ENCODE measurements at places on chromosomes 16 and 17.

- DNase-seq: no peak
Observed at GRCh38 chr17:31573047-31573446, 181.6 kb downstream of the RAB11FIP4 start.

- no peak for DNase-seq
Observed at GRCh38 chr17:70089513-70090148, 14.6 kb downstream of the KCNJ16 start.

- DNase-seq: no peak
Observed at GRCh38 chr17:36755586-36755985, 154.2 kb downstream of the MRM1 start.

DNA sequence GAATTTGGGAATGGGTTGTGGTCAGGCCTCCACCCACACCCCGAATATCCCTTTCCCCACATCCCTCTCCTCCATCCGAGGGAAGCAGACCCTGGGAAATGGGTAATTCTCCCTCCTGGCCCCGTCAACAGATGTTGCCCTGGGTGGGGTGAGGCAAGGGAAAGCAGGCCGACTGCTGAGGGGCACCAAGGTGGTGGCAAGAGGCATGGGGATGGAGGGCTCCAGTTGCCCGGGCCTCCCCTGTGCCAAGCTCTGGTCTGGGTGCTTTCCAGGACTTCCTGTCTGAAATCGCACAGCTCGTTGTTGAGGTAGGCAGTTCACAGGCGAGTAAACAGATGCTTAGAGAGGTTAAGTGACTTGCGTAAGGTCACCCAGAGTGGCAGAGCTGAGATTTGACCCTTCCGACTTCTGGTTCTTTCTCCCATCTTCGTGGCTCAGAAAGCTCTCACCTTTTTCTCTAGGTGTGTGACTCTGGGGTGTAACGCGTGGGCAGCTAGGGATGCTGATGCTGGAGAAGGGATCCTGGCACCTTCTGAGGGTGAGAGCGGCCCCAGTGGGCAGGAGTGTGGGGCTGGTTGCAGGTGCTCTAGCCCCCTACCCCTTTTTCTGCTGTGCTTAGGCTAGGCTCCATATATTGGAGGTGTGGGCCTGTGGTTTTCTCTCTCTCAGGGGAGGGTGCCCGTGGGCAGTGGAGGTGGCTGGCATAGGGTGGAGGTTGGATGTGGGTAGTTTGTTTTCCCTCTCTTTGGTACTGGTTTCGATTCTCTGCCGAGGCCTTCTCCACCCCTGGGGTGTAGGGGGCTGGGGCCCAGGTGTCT is 17.2 kb downstream of the RARA start:
- no peak for DNase-seq

DNA sequence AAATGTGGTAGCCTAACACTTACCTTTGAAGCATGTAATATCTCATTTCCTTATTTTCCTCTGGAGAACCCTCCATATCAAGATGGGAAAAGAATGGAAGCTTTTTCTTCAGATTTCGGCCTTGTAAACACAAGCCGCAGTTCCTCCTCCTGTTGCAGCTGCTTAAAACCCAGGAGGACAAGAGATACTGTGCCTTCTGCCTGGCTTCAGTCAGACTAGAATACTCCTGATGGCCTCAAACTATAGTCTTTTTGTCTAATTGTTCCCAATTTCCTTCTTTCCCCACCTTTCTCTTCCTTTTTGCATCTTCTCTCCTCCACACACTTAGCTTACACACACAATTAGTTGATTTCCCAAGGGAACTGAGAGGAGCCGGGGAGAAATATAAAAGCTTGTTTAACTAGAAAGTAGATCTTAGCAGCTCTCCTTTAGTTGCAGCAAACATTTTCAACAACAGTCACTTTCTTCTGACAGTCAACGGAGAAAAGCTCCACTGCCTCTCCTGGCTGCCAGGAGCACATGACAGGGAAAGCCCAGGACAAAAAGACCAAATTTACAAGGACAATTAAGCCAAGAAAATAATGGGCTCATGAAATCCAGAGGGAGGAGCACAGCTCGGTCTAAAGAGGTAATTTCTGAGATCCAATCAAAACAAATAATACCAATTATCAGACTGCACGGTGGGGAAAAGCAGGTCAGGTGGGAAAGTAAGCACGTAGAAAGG is 76.4 kb upstream of the C17orf78 start:
- no peak for DNase-seq

- peak; percentile 78 for DNase-seq
Observed at GRCh38 chr17:1153795-1154546, 25.8 kb downstream of the ABR start.

DNA sequence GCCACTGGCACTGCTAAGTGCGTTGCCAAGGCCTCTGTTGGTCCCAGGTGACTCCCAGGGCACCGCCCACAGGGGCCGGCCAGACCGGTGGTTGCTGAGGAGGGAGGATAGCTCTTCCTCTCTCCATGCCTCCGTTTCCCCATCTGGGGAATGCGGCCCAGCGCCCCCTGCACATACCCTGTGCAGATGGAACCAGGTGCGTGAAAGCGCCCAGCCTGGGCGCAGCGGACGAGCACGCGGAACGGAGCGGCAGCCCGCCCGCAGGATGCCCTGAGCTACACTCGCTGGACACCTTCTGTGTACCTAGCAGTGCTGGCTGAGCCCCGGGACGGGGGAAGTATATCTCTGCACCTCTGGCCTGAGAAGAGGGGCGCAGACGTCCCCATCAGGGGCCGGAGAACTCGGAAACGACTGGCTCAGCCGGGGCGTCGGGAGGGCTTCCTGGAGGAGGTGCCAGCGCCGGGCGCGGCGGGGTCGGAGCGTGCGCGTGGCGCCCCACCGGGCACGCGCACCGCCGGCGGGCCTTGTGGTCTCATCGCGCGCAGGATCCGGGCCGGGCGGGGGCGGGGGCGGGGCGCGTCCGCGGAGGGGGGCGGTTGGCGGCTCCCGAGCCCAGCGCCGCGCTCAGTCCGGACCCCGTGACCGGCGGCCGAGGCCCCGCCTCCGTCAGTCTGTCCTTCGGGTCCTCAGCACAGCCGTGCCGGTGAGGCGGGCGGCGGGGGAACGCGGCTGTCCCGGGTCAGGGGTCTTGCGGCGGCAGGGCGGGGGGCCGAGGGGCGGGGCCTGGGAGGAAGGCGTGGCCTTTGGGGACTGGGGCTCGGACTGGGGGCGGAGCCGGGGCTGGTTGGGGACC is at the start of the genes CCDC78 and HAGHL:
CCDC78 (minus strand) TSS at position 6 of the 853 bp plus-strand sequence. CDS start 76 bp downstream, outside the sequence.
HAGHL (plus strand) TSS at position 669 of the 853 bp plus-strand sequence. CDS start 404 bp downstream, outside the sequence.
- no peak for DNase-seq

- DNase-seq: no peak
Observed at GRCh38 chr17:65261152-65261551, 124.0 kb downstream of the RGS9 start.

- DNase-seq: no peak
Observed at GRCh38 chr16:74450236-74450635, 29.0 kb upstream of the CLEC18B start.

DNA sequence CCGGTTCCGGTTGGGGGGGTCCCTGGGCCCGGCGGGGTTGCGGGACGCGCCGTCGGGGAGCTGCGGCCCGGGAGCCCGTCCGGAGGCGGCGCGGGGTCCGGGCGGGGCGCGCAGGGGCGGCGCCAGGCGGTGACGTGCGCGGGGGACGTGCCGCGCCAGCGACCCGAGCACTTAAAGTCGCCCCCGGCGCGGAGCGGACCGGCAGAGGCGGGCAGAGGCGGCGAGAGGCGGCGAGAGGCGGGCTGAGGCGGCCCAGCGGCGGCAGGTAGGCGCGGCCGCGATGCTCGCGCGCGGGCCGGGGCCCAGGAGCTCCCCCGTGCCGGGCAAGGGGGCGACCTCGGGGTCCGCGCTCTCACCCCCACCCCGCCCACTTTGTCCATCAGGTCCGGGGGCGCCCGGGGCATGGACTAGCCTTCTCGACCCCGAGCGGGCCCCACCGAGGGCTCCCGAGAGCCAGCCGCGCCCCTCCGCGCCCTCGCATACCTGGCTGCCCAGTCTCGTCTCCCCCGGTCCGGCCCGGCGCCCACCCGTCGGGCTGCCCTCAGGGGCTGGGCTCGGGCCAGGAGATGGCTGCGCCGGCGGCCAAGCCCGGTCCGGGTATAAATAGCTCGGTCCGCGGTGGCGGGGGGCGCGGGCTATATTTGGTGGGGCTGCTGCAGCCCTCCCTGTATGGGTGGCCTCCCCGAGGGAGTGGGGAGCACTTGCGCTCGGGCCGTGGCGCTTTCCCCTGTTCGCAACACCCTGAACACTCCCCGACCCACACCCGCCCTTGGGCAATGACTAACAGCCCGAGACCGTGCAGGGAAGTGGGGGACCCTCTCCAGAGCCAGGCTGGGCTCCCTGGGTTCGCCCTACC is at the start of gene SLC16A3:
SLC16A3 (plus strand) TSS at position 201 of the 856 bp plus-strand sequence. CDS start 6,967 bp downstream, outside the sequence.
- peak; percentile 79 for DNase-seq

DNA sequence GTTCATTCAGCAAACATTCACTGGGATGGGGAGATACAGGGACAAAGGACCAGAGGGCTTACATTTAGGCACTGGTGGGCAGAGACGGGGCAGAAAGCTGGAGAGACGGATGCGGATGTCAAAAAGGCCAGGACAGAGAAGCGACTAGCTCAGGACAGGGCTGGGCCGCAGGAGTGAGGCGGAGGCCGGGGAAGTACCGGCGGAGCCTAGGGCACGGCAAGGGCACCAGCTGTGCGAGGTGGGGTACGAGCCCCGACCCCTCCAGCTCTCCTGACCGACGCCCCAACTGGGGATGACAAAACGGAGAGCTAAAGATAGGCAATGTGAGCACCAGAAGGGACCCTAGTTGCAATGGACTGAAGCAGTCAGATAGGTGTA is 3.9 kb upstream of the SGCA start:
- no peak for DNase-seq

DNA sequence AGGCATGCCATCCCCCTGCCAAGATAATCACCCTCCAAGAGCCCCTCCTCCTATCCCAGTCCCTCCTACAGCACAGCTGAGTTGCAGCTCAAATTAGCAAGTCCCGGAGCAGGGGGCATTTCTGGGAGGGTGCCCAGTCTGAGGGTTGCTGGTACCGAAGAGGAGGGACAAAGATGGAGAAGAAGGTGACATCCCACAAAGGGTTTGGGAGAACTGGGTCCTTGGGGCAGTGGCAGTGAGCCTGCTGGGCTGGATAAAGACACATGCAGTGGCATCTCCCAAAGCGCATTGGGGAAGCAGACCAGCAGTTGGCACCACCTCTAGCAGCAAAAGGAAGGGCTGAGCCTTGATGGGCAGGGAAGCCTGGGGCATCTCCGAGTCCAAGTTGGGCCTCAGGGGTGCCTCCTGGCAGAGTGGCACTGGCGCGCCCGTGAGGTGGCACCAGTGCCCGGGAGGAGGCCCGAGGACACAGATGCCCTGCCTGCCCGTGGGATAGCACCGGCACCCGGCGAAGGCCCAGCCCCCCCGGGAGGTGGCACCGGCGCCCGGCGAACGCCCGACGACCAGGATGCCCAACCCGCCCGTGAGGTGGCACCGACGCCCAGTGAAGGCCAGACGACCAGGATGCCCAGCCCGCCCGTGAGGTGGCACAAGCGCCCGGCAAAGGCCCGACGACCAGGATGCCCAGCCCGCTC is 622 bp downstream of the TOM1L2 start:
- peak; percentile 55 for DNase-seq

DNA sequence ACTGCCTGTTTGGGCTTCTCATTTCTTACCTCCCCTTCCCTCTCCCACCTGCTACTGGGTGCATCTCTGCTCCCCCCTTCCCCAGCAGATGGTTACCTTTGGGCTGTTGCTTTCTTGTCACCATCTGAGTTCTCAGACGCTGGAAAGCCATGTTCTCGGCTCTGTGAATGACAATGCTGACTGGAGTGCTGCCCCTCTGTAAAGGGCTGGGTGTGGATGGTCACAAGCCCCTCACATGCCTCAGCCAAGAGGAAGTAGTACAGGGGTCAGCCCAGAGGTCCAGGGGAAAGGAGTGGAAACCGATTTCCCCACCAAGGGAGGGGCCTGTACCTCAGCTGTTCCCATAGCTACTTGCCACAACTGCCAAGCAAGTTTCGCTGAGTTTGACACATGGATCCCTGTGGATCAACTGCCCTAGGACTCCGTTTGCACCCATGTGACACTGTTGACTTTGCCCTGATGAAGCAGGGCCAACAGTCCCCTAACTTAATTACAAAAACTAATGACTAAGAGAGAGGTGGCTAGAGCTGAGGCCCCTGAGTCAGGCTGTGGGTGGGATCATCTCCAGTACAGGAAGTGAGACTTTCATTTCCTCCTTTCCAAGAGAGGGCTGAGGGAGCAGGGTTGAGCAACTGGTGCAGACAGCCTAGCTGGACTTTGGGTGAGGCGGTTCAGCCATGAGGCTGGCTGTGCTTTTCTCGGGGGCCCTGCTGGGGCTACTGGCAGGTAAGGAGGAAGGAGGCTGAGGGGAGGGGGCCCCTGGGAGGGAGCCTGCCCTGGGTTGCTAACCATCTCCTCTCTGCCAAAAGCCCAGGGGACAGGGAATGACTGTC is at the start of gene CD68:
CD68 (plus strand) TSS at position 638 of the 833 bp plus-strand sequence; CDS start at position 678, 40 bp downstream.
- peak; percentile 70 for DNase-seq

DNA sequence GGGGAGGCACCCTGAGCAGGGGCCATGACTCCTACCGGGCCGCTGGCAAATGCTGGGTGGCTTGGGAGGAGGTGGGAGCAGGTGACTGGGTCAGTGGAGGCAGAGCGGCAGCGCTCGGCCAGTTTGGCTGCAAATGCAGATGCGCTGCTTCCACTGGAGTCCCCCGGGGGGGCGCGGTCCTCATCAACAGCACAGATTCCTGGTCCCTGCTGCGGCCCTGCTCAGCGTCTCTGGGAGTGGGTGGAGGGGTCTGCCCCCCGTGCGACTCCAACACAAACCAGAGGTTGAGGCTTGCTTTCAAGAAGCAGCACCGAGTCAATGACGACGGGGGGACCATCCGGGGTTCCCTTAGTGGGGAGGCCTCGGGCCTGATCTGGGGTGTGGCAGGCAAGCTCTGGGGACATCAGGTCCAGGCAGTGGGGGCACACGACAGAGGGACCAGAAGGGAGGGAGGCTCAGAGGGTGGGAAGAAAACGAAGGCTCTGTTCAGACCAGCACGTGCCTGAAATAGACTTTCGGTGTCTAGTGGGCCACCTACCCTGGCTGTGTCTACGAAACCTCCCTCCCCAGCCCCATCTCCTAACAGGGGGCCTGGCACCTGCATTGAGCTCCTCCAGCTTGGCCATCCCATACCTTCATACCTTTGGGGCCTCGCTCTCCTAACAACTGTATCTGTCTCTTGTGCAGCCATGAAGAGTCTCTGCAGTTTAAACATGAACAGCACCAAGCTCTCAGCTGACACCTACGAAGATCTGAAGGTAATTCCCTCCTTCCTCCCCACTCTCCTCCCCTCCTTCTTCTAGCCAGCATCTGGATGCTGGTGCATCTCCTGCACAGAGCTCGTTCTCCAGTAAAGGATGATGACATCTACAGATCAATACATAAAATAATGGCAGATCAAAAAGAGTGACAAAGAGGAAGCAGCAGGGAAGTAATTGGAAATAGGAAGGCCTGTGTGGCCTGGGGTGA is 72.5 kb upstream of the PLCG2 start:
- no peak for DNase-seq

DNA sequence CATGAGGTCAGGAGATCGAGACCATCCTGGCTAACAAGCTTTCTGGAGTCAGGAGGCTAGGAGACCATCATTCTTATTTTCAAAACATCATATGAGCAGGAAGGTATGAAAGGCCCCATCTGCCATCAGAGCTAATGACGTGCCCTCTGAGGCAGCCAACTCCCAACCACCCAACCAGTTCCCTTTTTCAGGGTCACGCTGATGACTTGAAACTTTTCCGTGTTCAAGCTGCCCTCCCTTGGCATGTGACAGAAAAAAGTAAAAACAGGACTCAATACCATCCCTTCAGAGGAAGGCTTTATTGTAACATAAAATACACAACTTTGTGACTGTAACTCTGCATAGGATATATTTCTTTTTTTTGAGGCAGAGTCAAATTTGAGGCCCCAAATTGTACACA is 4.6 kb upstream of the GHDC start:
- DNase-seq: no peak

GRCh38 chr16:87701078-87701460 is 64.7 kb downstream of the KLHDC4 start:
- DNase-seq: no peak

- DNase-seq: no peak
Observed at GRCh38 chr17:67358612-67359011, 7.8 kb downstream of the PSMD12 start.

GRCh38 chr17:16439303-16439791 is 24.0 kb downstream of the TRPV2 start:
- no peak for DNase-seq

Measured in right forelimb (tissue), 1 donor.